ENCODE measurements at places on chromosomes 4 and X. TPM values are rescaled to one million over a fixed set of nuclear protein-coding genes. Genes with fewer than 3 reads are reported as not detected.
A peak's percentile ranks its signal among the peaks of the same experiment; 100 is the strongest.

HSFX1 gene
- 1.2 TPM for total RNA-seq

NBDY gene
- total RNA-seq: 8.1 TPM

TGIF2LX gene
- not detected for total RNA-seq

CWH43 gene
- not detected for total RNA-seq

CCNI gene
- total RNA-seq: 124 TPM

DNA sequence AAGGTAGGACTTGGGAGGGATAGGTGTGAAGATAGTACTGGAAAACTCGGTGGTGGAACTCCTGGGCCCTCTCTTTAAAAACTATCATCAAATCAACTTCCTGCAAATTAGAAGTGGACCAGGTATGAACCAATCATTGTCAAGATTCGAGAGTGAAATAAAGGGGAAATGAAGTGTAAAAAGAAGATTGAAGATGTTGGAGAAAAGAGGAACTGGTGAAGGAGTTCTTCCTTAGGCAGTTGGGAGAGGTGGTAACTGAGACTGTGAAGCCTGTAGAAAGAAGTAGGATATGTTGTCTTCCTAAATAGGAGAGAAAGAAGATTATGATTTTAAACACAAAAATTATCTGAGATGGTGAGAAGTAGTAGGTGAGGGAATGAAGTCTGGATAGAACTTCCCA, 212.2 kb downstream of the PPP1R2C start:
- DNase-seq: no peak
- H3K4me1 ChIP-seq: no peaks in the 10 kb centered on the region
- H3K27ac ChIP-seq: no peak overlapping the region
- H3K27me3 ChIP-seq: peaks cover 2% of the 10 kb centered on the region
- H3K4me3 ChIP-seq: no peak overlapping the region
- H3K36me3 ChIP-seq: no peaks in the 10 kb centered on the region

DNA sequence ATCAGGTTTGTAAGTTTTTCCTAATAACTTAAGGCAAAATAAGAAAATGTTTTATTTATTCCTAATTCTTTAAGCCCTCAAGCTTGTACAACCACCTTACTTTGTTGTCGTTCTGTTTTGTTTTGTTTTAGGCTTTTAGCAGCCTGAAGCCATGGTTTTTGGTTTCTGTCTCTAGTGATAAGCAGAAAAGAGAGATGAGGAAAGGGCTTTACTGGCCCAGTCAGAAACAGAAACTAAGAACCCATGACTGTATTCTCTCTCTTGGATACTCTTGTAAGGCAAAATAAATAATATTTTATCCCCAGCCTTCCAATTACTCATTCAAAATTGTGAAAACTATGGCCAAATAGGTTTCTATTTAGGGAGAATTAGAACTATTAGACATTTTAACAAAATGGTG, 29.4 kb downstream of the TBC1D19 start:
- H3K4me3 ChIP-seq: no peak overlapping the region
- H3K27me3 ChIP-seq: no peaks in the 10 kb centered on the region
- no peaks in the 10 kb centered on the region for H3K4me1 ChIP-seq

GRCh38 chr4:167196344-167197012, 37.8 kb downstream of the SPOCK3 start:
- DNase-seq: no peak
- H3K27ac ChIP-seq: no peak overlapping the region
- no peak overlapping the region for H3K4me3 ChIP-seq
- no peaks in the 10 kb centered on the region for H3K4me1 ChIP-seq
- H3K36me3 ChIP-seq: no peaks in the 10 kb centered on the region

DNA sequence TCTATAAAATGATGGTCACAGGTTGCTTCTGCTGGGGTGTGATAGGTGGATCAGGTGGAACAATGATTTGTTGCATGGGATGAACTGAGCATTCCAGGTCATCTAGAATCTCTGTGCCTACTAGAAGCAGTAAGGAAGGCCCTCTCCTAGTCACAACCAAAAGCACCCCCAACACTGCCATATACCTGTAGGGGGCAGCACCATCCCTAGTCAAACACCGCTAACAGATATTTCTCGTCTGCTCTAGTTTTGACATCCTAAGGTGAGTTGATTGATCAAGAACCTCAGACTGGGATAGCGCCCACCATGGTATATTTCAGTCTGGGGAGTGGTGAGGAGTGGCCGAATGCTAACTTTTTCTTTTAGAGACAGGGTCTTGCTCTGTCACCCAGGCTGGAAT, 160.2 kb downstream of the NHS start:
- no peaks in the 10 kb centered on the region for H3K36me3 ChIP-seq
- no peak overlapping the region for H3K27ac ChIP-seq
- peaks cover 61% of the 10 kb centered on the region for H3K27me3 ChIP-seq
- no peak for DNase-seq

GRCh38 chrX:82973646-82974045, 534.4 kb upstream of the POU3F4 start:
- H3K27ac ChIP-seq: no peak overlapping the region
- no peak for DNase-seq
- H3K27me3 ChIP-seq: no peaks in the 10 kb centered on the region
- no peaks in the 10 kb centered on the region for H3K36me3 ChIP-seq
- H3K4me3 ChIP-seq: no peak overlapping the region

GRCh38 chr4:84051639-84052038, 447.5 kb downstream of the NKX6-1 start:
- H3K4me1 ChIP-seq: peaks cover 6% of the 10 kb centered on the region
- H3K27me3 ChIP-seq: no peaks in the 10 kb centered on the region
- H3K36me3 ChIP-seq: no peaks in the 10 kb centered on the region
- H3K27ac ChIP-seq: no peak overlapping the region
- no peak overlapping the region for H3K4me3 ChIP-seq
- no peak for DNase-seq

- H3K27me3 ChIP-seq: peaks cover 10% of the 10 kb centered on the region
- H3K4me3 ChIP-seq: no peak overlapping the region
- peak; percentile 3 for DNase-seq
- no peaks in the 10 kb centered on the region for H3K4me1 ChIP-seq
- H3K27ac ChIP-seq: no peak overlapping the region
- H3K36me3 ChIP-seq: no peaks in the 10 kb centered on the region
Observed at GRCh38 chrX:132532913-132533312, 44.1 kb upstream of the MBNL3 start.

- H3K27ac ChIP-seq: no peak overlapping the region
- H3K27me3 ChIP-seq: no peaks in the 10 kb centered on the region
- no peak overlapping the region for H3K4me3 ChIP-seq
Observed at GRCh38 chr4:157389741-157390140, 169.2 kb downstream of the GRIA2 start.

- no peaks in the 10 kb centered on the region for H3K36me3 ChIP-seq
- H3K4me3 ChIP-seq: no peak overlapping the region
- H3K27me3 ChIP-seq: no peaks in the 10 kb centered on the region
- no peaks in the 10 kb centered on the region for H3K4me1 ChIP-seq
Observed at GRCh38 chr4:167452922-167453430, 218.7 kb upstream of the SPOCK3 start.

GRCh38 chrX:13126775-13127174, 82.4 kb upstream of the FAM9C start:
- H3K36me3 ChIP-seq: no peaks in the 10 kb centered on the region
- DNase-seq: peak; percentile 52
- H3K27ac ChIP-seq: no peak overlapping the region
- peaks cover 2% of the 10 kb centered on the region for H3K4me1 ChIP-seq
- peaks cover 16% of the 10 kb centered on the region for H3K27me3 ChIP-seq

DNA sequence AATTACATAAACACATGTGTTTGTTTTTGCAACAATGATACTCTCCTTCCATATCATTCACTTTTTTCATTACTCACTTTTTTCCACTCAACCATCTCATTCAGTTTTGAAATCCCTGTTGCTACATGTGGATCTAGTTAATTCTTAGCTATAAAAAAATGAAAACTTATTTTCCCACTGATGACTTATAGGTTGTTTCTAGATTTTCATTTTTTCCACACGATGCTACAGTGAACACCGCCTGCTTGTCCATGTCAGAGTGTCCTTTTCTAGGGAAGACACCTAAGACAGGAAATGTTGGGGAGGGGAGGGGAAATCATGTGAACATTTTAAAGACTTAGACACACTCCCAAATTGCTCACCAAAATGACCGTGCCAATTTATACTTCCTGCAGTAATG, 70.2 kb downstream of the SUPT20HL2 start:
- H3K27me3 ChIP-seq: peaks cover 35% of the 10 kb centered on the region
- H3K36me3 ChIP-seq: no peaks in the 10 kb centered on the region
- no peak overlapping the region for H3K4me3 ChIP-seq
- H3K4me1 ChIP-seq: peaks cover 19% of the 10 kb centered on the region
- peak overlapping the region; percentile 57 for H3K27ac ChIP-seq

DNA sequence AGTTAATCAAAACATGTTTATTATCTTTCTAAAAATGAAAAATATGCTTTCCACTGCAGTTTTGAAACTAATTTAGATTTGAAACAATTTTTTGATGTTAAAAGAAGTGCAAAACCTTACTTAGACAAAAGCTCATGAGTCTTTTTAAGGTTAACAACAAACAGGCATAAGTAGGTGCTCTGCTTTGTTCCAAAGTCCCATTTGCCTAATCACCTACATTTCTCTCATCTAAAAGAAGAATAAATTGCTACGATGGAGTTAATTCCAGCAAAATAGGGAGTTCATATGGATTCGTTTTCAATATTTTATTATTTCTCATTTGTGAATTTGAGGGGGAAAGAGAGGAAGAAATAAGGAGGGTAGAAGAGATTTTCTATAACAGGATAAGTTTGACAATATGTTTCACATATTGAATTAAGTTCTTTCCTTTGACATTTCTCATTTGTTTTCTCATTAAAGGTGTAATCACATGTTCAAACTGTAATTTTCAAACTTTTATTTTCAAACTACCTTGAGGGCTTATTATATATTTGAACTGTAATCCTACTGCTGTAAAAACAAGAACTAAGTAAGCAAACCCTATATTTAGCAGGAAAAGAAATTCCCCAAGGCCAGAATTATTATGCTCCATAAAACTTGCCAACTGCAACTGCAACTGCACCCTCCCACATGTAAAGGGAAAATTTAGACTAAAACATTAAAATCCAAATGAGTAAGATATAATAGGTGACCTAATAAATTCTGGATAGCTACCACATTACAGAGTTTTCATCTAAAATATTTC, 9.6 kb upstream of the SLC39A8 start:
- H3K4me1 ChIP-seq: no peaks in the 10 kb centered on the region
- H3K27me3 ChIP-seq: no peaks in the 10 kb centered on the region
- H3K4me3 ChIP-seq: no peak overlapping the region
- no peak overlapping the region for H3K27ac ChIP-seq
- DNase-seq: peak; percentile 34
- no peaks in the 10 kb centered on the region for H3K36me3 ChIP-seq

DNA sequence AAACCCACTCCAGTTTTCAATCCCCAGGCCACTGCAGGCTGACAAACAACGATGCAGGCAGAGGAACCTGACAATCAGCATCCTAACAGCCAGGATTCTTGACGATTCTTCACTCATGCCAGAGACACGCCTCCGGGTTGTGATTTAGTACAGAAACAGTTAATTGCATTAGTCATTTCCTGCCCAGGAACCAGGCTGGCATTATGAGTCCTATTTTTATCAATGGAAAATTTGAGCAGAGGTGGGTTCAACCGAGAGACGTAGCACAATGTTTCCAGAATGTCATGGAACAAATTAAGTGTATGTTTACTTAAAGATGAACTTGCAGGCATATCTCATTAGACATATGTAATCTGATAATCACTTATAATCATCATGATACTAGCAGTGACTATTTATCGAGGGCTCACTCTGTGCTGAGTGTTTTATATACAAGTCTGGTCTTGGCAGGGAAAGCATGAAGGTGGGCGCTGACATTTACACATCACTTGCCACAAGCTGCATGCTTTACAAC, 159.7 kb downstream of the NSUN7 start:
- H3K27ac ChIP-seq: peak overlapping the region; percentile 47
- peaks cover 11% of the 10 kb centered on the region for H3K4me1 ChIP-seq
- peaks cover 25% of the 10 kb centered on the region for H3K36me3 ChIP-seq
- no peaks in the 10 kb centered on the region for H3K27me3 ChIP-seq
- no peak overlapping the region for H3K4me3 ChIP-seq

- H3K4me3 ChIP-seq: no peak overlapping the region
- H3K36me3 ChIP-seq: no peaks in the 10 kb centered on the region
- DNase-seq: no peak
- H3K4me1 ChIP-seq: no peaks in the 10 kb centered on the region
Observed at GRCh38 chr4:176885224-176885623, 92.5 kb upstream of the VEGFC start.

DNA sequence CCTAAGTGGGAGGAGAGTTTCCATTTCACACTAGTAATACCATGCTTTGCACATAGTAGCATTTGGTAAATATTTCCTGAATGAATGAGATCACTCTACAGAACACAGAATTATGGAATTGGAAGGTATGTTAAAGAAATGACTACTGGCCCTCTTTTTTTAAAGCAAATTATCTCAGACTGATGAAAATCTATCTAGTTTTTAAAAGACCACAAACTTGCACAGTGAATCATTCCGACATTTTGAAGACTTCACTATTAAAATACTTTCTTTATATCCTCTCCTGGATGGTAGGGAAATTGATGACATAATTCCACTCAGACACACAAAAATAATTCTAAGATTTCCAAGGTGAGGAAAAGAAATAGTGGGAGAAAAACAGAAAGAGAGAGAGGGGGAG, 68.4 kb upstream of the ETNPPL start:
- DNase-seq: no peak
- H3K27ac ChIP-seq: no peak overlapping the region
- no peak overlapping the region for H3K4me3 ChIP-seq
- H3K4me1 ChIP-seq: peaks cover 7% of the 10 kb centered on the region
- no peaks in the 10 kb centered on the region for H3K27me3 ChIP-seq
- H3K36me3 ChIP-seq: no peaks in the 10 kb centered on the region

DNA sequence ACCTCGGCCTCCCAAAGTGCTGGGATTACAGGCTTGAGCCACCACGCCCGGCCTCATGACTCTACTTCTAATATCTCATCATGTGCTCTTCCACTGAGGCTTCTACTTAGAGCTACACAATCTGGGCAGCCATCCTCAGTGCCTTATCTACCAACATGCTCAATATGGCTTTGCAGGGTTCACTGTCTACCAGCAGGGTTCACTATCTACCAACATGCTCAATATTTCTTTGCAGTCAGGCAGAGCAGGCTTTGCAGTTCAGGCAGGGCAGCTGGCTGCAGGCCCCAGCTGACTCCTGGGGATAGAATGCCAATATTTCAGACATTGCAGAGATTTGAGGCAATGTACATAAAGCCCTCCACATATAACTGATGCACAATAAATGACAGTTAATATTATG, 47.5 kb downstream of the PKD2 start:
- peaks cover 33% of the 10 kb centered on the region for H3K36me3 ChIP-seq
- DNase-seq: peak; percentile 44
- no peaks in the 10 kb centered on the region for H3K4me1 ChIP-seq
- no peaks in the 10 kb centered on the region for H3K27me3 ChIP-seq
- no peak overlapping the region for H3K4me3 ChIP-seq
